Stimulated activated naive CD4-positive, alpha-beta T cell treated with Interleukin-2 at 50 U/mL for 16 hours (primary cell): ENCODE measurements at places on chromosomes 5 and 9.

GRCh38 chr5:115471345-115472063, 73.1 kb downstream of the FEM1C start:
- DNase-seq, result no peak

DNA sequence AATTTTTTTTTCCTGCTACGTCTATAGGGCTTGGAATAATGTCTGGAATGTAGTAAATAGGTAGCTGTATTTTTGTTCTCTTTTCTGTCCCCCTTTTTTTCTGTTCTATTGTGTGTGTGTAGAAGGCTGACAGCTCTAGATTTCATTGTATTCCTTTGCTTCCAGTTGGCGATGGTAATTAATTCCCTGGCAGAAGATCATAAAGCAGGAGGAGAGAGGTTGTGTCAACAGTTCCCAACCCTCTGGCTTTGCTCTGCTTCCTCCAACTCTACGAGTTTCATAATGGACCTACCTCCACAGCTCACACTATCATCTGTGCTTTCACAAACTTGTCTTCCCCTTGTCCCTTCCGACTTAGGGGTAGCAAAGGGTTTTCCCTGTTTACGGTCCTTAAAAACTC, 117.9 kb upstream of the CDH18 start:
- no peak for DNase-seq

DNA sequence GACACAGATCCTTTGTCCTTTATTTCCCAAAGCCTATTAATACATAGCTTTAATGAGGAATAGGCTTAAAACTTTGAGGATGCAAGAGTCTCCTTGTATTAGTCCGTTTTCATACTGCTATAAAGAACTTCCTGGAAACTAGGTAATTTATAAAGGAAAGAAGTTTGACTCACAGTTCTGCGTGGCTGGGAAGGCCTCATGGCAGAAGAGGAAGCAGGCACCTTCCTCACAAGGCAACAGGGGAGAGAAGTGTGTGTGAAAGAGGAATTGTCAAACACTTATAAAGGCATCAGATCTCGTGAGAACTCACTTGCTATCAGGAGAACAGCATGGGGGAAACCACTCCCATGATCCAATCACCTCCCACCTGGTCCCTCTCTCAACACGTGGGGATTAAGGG, 5.4 kb upstream of the CLK4 start:
- DNase-seq, result no peak

- no peak for DNase-seq
Observed at GRCh38 chr9:16236311-16236710, 634.2 kb downstream of the BNC2 start.

DNA sequence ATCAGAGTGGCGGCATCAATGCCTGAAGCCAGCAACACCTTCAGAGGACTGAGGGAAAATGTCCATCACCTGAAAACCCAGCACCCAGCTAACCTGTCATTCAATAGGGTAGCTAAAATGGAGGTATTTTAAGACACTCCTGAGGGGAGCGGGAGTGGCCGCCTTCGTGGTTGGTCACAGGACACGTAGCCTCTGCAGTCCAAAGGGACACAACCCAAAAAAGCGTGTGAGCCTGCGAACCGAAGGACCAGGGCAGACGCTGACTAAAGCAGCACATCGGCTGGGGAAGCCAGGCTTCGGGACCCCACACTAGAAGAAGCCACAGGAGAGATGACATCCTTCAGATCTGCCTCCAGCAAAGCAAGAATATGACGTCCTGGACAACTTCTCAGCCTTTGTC, 70.6 kb downstream of the GOLPH3 start:
- no peak for DNase-seq

DNA sequence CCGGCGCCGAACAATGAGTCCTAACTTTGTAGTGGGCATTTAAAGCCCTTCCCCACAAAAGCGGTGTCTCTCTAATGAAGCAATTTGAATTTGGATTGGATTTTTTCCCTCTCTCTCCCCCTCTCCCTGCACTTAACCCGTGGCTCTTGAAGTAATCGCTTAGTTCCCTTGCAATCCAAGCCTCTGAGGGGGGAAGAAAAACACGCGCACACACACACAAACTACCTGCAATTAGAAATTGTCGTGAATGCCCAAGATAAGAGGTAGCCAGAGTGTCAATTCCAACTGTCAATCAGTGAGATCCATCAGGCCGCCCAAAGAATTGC, 1.2 kb downstream of the LHX6 start:
- no peak for DNase-seq

DNA sequence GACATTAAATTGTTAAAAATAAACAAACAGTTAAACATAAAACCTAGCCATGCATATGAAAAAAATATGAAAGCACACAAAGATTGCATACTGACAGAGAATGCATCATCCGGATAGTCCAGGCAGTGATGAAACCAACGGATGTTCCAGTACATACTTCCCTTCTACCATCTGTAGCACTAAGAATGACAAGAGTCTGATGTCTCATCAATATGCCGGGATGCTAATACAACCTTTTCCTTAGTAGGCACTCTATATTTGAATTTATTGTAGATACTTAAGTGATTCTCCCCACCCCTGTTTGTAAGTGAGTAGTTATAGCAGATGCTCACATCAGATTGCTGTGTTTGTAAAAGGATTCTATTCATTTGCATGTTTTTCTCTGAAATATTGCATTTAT, 571.2 kb upstream of the WWC1 start:
- DNase-seq, result no peak

DNA sequence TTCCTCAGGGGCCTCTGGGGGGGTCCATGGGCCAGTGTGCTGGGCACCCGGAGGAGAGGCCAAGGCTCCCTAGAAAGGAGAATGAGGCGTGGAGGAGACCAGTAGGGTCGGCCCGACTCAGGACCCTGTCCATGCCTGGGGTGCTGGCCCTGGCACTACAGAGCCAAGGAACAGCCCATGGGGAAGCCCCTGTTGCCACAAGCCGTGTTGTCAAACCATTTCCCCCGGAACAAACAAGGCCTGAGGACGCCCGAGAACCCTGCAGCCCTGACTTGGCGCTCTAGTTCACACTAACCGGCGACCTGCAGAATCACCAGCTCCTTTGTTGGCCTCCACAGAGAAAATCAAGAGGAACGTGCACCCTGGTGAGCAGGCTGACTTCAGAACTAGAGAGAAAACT, 41.6 kb upstream of the SLC12A7 start:
- no peak for DNase-seq

DNA sequence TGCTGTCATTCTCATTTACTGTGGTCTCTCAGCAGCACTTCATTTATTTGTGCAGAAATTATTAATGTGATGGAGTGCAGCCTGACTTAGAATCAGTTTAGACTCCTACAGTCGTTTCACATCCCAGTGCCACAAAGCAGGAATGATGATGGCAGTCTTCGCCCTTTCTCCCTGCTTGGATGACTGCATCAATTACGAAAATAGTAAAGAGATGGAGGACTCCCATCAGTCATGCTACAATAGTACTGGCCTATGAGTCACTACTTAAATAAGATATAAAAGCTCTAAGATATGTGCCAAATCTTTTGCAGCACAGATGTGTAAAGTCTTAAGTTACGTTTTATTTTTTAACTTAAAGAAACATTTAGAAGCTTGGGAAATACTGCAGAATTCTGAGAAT, 263.9 kb downstream of the CHSY3 start:
- DNase-seq, result no peak

- peak; percentile 33 for DNase-seq
Observed at GRCh38 chr5:171957591-171958251, 48.7 kb downstream of the FBXW11 start.

GRCh38 chr5:38648703-38649291, 92.4 kb upstream of the LIFR start:
- DNase-seq, result no peak

DNA sequence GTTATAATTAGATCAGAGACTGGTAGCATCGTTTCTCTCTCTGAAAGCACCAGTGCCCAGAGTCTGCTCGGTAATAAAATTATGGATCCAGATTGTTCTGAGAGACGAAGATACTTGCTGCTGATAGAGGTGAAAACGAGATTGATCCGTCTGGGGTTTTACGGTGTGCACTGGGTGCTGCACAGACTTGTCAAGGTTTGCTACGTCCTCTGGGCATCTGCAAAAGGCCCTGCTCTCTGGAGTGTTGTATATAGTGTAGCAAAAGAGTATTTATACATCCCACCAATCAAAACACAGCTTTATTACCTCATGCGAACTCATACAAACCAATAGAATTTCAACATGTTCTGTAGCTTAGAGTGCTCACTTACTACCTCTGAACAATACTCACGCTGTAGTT, 219.3 kb downstream of the PBX3 start:
- DNase-seq, result no peak
